ENCODE measurements at places on chromosomes 1 and 21. TPM values are rescaled to one million over a fixed set of nuclear protein-coding genes. Genes with fewer than 3 reads are reported as not detected.

DNA sequence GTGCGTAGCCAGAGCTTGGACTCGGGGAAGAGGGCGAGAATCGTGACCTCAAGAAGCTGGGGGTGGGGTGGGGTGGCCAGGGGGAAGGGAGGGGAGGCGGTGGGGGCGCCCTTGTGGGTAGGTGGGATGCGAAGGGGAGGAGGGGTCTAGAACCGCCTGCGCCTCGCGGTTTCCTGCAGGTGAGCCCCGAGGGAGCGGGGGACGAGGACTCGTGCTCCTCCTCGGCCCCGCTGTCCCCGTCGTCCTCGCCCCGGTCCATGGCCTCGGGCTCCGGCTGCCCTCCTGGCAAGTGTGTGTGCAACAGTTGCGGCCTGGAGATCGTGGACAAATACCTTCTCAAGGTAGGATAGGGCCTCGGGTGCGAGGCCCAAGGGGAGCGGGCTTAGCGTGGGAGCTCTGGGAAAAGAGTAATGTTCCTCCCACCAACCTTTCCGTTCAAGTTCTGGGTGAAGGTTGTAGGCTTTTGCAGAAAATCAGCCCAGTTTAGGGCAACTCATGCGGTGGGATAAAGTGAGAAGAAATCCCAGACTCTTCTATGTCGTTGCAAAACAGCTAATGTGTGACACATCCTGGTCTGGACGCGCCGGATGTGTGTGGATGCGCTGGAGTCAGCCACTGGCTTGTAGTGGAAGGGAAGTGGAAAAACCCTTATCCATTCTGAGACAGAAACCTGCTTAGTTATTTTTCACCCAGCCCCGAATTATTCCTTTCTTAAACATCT lies 2.9 kb downstream of the LHX8 start:
- peak overlapping the region; percentile 61 for H3K4me3 ChIP-seq
- H3K4me1 ChIP-seq, result peaks cover 37% of the 10 kb centered on the region
- peak overlapping the region; percentile 87 for H3K27ac ChIP-seq

The KRTAP12-4 gene
- total RNA-seq, result not detected

GRCh38 chr1:151715726-151716404 lies 738 bp downstream of the CELF3 start:
- H3K27me3 ChIP-seq, result peaks cover 29% of the 10 kb centered on the region
- H3K27ac ChIP-seq, result no peak overlapping the region
- no peaks in the 10 kb centered on the region for H3K36me3 ChIP-seq
- no peak overlapping the region for H3K4me3 ChIP-seq
- no peak for DNase-seq

The HMGCL gene
- 35.9 TPM for total RNA-seq

DNA sequence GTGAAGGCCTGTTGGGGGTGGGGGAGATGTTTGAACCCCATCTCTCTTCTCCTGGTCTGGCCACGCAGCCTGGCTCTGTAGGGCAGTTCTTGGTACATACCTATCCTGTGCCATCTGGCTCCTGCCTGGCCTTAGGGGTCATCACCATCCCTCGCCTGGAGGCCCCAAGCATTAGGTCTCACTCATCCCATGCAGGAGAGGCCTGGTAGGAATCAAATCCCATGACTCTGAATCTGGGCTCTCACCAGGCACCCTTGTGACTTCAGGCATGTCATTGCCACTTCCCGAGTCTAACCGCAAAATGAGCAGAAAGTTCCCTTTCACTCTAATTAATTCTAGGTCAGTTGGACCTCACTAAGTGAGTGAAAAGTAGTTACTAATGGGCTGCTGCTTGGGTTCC lies 37.2 kb downstream of the ETNK2 start:
- no peaks in the 10 kb centered on the region for H3K27me3 ChIP-seq
- peaks cover 12% of the 10 kb centered on the region for H3K36me3 ChIP-seq
- H3K4me3 ChIP-seq, result no peak overlapping the region
- no peaks in the 10 kb centered on the region for H3K4me1 ChIP-seq
- DNase-seq, result no peak

- DNase-seq, result no peak
- no peaks in the 10 kb centered on the region for H3K4me1 ChIP-seq
- no peaks in the 10 kb centered on the region for H3K36me3 ChIP-seq
- no peak overlapping the region for H3K27ac ChIP-seq
- no peaks in the 10 kb centered on the region for H3K27me3 ChIP-seq
Observed at GRCh38 chr1:178578541-178578940, 65.6 kb downstream of the TEX35 start.

GRCh38 chr1:45957684-45958083 lies 154.3 kb downstream of the MAST2 start:
- peaks cover 8% of the 10 kb centered on the region for H3K36me3 ChIP-seq
- no peak overlapping the region for H3K27ac ChIP-seq
- no peak for DNase-seq
- H3K4me1 ChIP-seq, result peaks cover 13% of the 10 kb centered on the region

The KRTAP26-1 gene
- not detected for total RNA-seq

The GSTM5 gene
- not detected for total RNA-seq

DNA sequence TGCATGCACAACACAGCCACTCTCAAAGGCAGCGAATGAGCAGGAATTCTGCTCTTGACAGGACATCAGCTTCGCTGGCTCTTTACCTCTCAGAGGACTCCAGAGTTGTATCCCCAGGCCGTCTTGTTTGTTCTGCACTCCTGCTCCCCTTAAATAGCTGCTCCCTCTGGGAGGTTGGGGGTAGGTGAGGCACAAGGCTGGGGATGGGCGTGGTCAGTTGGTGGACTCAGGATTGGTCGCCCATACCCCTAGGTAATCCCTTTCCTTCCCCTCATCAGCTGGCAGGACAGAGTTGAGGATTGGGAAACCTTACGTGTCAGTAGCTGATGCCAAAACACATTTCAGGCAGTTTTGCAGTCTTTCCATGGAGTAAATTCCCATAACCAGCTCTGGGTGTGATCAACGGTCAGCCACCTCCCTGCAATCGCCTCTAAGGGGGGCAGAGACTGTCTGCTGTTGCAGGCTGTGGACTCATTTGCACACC lies at the start of gene PLA2G2A:
Gene PLA2G2A (minus strand): TSS at position 125 of the 484 bp plus-strand sequence. CDS start 845 bp downstream, outside the sequence.
- peaks cover 23% of the 10 kb centered on the region for H3K27me3 ChIP-seq
- no peaks in the 10 kb centered on the region for H3K4me1 ChIP-seq
- no peaks in the 10 kb centered on the region for H3K36me3 ChIP-seq
- no peak within 1 kb of the TSS for H3K4me3 ChIP-seq

- no peak overlapping the region for H3K4me3 ChIP-seq
- H3K27ac ChIP-seq, result no peak overlapping the region
- H3K36me3 ChIP-seq, result no peaks in the 10 kb centered on the region
Observed at GRCh38 chr1:86470859-86471258, 2.1 kb downstream of the CLCA1 start.

GRCh38 chr1:84264961-84265360 lies 36.5 kb upstream of the SAMD13 start:
- H3K27ac ChIP-seq, result no peak overlapping the region
- H3K36me3 ChIP-seq, result no peaks in the 10 kb centered on the region
- H3K27me3 ChIP-seq, result no peaks in the 10 kb centered on the region
- DNase-seq, result no peak
- no peak overlapping the region for H3K4me3 ChIP-seq
- peaks cover 4% of the 10 kb centered on the region for H3K4me1 ChIP-seq

The ANKRD45 gene
- not detected for total RNA-seq

DNA sequence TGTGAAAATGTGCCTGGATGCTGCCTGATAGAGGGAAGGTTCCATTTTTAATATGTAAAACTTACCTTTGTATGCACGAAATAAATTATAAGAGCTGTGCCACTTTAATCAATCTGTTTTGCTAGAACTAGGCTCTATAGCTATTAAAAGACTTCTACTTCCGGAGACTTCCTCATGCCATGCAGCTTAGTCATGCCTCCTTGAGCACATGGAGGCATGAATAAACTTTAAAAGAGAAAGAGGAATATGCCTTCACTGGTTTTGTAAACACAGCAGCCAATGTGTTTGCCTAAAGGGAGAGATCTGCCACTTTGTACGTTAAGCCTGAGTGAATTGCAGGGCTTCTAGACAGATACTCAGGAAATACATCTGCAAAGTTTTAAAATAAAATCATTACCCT lies 604.6 kb downstream of the LRRIQ3 start:
- peak; percentile 82 for DNase-seq
- peak overlapping the region; percentile 8 for H3K4me3 ChIP-seq
- H3K4me1 ChIP-seq, result peaks cover 20% of the 10 kb centered on the region
- no peaks in the 10 kb centered on the region for H3K27me3 ChIP-seq
- no peaks in the 10 kb centered on the region for H3K36me3 ChIP-seq
- H3K27ac ChIP-seq, result peak overlapping the region; percentile 81

GRCh38 chr1:6184083-6184783 lies 4.1 kb upstream of the CHD5 start:
- peaks cover 16% of the 10 kb centered on the region for H3K27me3 ChIP-seq
- H3K36me3 ChIP-seq, result peaks cover 48% of the 10 kb centered on the region
- H3K27ac ChIP-seq, result no peak overlapping the region
- DNase-seq, result no peak

DNA sequence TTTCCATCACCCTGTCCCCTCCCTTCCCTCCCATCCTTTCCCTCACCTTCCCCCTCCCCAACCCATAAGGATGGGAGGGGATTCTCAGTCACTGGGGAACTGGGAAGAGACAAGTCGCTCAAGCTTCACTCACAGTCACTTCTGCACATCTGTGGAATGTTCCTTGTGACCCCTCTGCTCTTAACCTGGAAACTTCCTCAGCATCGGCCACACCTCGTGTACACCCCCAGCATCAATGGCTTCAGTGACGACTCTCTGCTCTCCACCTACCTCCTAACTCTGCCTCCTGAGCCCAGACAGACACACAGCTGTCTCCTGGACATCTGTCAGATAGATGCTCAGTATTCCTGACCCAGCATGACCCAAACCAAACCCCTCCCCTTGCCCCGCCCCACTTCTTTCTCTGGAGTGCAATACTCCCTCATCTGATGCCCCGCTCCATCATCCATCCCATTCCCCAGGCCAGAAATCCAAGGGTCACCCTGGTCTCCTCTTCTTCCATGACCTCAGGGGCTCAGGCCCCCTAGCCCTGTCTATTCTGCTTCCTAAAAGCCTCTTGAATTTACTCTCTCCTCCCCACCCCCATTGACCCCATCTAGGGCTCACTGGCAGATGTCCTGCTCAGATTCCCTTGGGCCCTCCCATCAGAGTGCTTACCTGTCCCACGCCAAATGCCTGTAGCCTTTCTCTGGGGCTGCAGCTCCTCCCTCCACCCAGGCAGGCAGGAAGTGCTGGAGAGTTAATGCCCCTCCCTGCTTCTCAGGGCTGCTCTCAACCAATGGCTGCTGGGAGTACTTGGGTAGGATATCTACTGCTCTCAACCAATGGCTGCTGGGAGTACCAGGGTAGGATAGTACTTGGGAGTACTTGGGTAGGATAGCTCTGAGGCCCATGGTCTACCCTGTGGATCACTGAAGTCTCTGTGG lies 83.1 kb upstream of the CSF3R start:
- no peak overlapping the region for H3K27ac ChIP-seq
- H3K4me3 ChIP-seq, result no peak overlapping the region
- DNase-seq, result no peak
- no peaks in the 10 kb centered on the region for H3K4me1 ChIP-seq
- no peaks in the 10 kb centered on the region for H3K36me3 ChIP-seq

The SPAG17 gene
- not detected for total RNA-seq

The DENND1B gene
- 16.1 TPM for total RNA-seq

- no peak overlapping the region for H3K4me3 ChIP-seq
- peaks cover 25% of the 10 kb centered on the region for H3K27me3 ChIP-seq
- no peak overlapping the region for H3K27ac ChIP-seq
- no peaks in the 10 kb centered on the region for H3K36me3 ChIP-seq
- no peaks in the 10 kb centered on the region for H3K4me1 ChIP-seq
- no peak for DNase-seq
Observed at GRCh38 chr1:153395136-153395685, 4.3 kb upstream of the S100A8 start.

DNA sequence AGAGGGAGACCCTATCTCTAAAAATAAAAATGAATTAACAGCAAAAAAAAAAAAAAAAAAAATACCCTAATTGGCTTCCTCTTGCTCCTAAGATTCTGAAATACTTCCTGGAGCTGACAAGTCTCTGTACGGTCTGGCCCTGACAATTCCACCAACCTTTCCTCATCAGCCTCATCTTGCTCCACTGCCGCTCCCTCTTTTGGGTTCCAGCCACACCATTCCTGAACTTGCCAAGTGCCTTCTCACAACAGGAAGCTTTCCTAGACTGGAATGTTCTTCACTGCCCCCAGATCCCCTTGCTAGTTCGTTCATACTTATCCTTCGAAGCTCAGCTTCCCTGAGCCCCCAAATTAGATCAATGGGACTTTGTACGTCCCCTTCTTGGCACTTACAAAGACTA lies 37.0 kb downstream of the AKNAD1 start:
- DNase-seq, result no peak
- H3K4me1 ChIP-seq, result peaks cover 26% of the 10 kb centered on the region
- H3K27me3 ChIP-seq, result no peaks in the 10 kb centered on the region
- H3K36me3 ChIP-seq, result no peaks in the 10 kb centered on the region

The KRTAP19-1 gene
- total RNA-seq, result not detected

DNA sequence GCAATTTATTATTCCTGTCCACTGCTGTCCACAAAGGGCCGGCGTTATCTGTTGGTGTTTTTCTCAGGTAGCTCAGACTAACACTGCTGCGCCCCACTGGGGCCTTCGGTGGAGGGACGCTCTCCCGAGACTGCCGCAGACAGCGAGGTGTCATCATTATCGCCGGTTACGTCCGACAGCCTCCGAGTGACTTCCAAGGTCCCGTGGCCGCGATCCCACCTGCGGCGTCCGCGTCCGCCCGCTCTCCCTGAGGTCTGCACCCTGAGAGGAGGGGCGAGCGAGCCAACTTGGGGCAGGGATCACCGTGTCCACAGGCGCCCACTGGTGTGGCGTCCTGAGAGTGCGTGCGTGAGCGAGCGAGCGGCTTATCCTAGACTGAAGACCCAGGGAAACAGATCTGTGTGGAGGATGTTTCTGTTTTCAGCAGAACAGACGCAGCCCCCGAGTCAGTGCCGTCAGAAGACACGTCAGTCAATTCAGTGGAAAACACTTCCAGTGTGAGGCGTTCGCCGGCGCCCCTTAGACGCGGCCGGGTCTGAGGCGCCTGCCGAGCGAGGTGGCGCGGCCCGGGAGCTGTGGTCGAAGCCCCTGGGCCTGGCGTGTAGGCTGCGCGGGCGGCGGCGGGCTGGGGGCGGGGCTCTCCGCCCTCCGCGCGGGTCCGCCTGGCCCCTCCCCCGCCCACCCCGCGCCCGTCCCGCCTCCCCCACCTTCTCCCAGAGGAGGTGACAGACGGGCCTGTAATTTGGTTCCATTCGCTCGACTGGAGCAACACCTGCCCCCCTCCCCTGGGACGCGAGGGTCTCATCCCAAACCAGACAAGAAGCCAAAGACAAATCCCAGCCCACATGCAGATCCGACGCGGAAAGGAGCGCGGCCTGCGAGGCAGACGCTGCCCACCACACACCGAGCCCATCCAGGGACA lies 12.6 kb downstream of the NHLH2 start:
- peaks cover 31% of the 10 kb centered on the region for H3K4me1 ChIP-seq
- no peaks in the 10 kb centered on the region for H3K36me3 ChIP-seq
- DNase-seq, result no peak
- H3K27ac ChIP-seq, result no peak overlapping the region
- H3K27me3 ChIP-seq, result no peaks in the 10 kb centered on the region
- no peak overlapping the region for H3K4me3 ChIP-seq

The SLC25A33 gene
- total RNA-seq, result 15.4 TPM

Data from SJSA1 (cell line).